ENCODE measurements at places on chromosomes 2 and 18. TPM values are rescaled to one million over a fixed set of nuclear protein-coding genes. Genes with fewer than 3 reads are reported as not detected.

Gene IGFBP2
- total RNA-seq, result 16.3 TPM

Gene CYP27A1
- 56.3 TPM for total RNA-seq

Gene IL36B
- total RNA-seq, result not detected

Gene RTP5
- total RNA-seq, result not detected

Gene MCEE
- total RNA-seq, result 10.0 TPM

Gene RUFY4
- not detected for total RNA-seq

GRCh38 chr2:52117299-52117698 lies 1085.4 kb upstream of the NRXN1 start:
- DNase-seq, result no peak

DNA sequence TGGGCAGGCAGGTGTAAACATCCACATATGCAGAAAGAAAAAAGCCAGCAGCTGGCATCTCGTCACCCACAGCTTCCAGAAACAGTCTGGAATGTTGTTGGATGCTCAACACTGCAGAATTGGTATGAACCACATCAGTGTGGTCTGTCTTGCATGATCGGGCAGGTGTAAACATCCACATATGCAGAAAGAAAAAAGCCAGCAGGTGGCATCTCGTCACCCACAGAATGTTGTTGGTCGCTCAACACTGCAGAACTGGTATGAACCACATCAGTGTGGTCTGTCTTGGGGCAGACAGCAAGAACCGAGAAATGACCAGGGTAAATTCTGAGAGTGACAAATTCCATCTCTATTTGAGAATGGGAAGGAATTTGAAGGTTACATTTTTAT lies 39.6 kb downstream of the DOCK10 start:
- no peak for DNase-seq

DNA sequence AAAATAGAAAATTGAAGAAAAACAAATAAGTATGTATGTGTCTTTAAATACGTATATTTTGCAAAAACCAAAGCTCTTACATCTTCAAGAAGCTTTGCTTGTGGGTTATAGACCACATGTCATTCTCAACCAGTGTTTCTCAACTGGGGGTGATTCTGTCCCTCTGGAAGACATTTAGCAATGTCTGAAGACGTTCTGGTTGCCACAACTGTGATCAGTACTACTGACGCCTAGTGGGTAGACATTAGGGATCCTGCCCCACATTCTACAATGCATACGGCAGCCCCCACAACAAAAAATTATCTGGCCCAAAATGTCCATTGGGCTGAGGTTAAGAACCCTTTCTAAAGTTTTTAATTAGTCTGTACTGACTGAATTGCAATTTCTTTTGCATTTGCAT lies 48.4 kb downstream of the UNC50 start:
- no peak for DNase-seq

GRCh38 chr18:63109802-63110201 lies 209.8 kb downstream of the BCL2 start:
- DNase-seq, result no peak

DNA sequence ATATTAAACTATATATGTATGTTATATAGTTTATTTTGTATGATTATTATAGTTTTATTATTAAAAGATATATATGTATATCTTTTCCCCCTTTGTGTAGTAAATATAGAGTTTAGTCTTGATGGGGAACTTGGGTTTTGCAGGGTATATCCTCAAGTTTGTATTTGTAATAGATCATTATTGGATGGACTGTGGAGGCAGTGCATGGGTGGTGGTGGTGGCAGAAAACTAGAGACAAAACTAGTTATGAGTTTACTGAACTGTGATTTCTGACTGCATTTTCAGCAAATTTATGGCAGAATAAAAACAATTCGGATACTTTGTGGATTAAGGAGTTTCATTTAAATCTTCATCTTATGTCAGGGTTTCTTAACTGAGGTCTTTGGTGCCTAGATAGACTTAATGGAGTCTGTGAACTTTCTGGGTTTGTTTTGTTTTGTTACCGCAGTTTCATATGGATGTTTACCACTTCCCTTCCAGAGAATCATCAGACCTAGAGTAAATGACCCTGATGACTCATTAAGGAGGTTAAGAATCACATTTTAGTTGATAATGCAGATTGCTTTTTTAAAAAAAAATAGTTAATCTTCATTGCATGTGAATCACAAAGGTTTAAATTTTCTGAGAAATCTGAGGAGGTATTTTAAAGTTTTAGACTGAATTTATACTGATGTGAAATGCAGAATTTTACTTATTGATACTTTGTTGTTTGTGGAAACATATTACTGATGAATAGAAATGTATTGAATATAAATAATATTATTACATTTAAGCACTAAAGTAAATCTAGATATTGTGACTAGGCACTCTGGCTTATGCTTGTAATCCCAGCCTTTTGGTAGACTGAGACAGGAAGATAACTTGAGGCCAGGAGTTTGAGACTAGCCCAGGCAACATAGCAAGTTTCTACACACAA lies 14.5 kb downstream of the EPC2 start:
- no peak for DNase-seq

DNA sequence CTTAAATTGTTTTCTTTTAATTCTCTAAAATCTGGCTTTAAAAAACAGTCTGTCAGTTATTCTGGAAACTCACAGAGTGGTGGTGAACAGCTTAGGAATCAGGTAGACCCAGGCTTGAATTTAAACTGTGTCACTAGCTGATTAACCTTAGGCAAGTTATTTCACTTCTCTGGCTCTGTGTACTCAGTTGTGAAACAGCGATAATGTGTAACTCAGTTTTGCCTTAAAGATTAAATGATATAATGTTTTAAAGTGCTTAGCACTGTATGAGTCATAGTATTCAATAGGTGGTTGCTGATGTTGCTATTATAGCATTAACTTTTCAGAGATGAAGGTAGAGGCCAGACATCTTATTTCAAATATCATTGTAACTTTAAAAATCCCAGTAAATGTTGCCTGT lies 40.7 kb downstream of the PKP4 start:
- DNase-seq, result no peak

GRCh38 chr2:28678944-28679343 lies 72.7 kb upstream of the PPP1CB start:
- DNase-seq, result no peak

DNA sequence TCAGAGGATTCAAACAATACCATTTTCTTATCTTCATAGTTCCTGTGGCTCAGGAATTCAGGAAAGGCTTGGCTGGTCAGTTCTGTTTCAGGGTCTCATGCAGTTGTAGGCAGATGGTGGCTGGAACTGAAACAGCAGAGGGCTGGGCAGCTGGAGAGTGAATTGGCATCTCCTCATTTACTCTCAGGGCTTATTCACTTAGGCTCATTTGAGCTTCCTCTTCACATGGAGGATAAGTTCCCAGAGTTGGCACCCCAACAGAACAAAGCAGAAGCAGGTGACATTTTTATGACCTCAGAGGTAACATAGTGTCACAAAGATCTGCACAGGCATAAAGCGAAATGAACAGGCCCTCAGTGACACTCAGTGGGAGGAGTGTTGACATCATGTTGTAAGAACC lies 66.1 kb downstream of the RBBP8 start:
- no peak for DNase-seq

- DNase-seq, result no peak
Observed at GRCh38 chr18:55853268-55853667, 265.3 kb upstream of the TCF4 start.

- DNase-seq, result no peak
Observed at GRCh38 chr2:164644036-164644700, 22.9 kb upstream of the GRB14 start.

GRCh38 chr2:6876309-6876708 lies 1.3 kb upstream of the RSAD2 start:
- DNase-seq, result no peak

- DNase-seq, result no peak
Observed at GRCh38 chr2:158519481-158519880, 62.7 kb downstream of the PKP4 start.

GRCh38 chr18:74381621-74382295 lies 66.1 kb downstream of the C18orf63 start:
- DNase-seq, result no peak

DNA sequence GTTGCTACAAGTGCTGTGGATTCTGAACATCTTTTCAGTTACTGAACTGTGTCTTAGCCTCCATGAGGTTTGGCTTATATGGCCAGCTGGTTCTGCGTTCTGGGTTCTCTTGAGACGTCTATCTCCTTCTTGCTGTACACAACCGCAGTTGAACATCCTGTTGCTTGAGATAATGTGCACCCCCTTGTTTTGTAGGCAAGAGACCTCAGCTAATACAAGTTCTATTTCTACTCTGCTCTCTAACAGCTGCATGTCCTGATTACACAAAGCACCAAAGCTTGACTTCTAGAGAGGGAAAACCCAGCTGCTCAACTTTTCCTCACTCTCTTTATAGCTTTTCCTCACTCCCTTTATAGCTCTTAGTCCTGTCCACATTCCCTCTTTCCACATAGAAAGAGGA lies 176.0 kb downstream of the LTBP1 start:
- no peak for DNase-seq

DNA sequence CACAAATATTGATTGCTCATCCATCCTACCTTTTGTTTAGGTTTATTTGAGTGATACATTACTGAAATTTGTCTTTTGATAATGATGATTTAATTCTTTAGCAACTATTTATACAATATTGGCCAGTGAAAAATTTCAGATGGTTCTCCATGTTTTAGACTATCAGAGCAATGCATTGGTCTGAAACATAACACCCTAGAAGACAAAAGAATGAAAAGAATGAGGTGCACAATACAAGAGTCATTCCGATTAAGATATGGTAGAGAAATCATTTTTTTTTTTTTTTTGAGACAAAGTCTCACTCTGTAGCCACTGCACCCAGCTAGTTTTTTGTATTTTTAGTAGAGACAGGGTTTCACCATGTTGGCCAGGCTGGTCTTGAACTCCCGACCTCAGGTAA lies 197.4 kb upstream of the FAM98A start:
- DNase-seq, result no peak

DNA sequence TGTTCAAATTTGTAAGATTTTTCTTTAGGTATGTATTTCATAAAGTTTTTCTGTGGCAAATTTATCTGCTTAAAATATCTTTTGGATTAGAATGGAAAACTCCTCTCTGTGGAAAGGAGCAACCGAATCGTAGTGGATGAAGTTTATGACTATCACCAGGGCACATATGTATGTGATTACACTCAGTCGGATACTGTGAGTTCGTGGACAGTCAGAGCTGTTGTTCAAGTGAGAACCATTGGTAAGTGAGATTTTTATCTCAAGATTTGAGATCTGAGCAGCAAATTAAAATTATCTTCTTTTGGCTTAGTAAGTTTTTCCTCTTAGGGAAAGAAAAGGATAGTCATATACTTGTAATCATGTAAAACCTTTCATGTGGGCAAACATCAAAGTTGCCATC lies 14.2 kb downstream of the IL18RAP start:
- no peak for DNase-seq

DNA sequence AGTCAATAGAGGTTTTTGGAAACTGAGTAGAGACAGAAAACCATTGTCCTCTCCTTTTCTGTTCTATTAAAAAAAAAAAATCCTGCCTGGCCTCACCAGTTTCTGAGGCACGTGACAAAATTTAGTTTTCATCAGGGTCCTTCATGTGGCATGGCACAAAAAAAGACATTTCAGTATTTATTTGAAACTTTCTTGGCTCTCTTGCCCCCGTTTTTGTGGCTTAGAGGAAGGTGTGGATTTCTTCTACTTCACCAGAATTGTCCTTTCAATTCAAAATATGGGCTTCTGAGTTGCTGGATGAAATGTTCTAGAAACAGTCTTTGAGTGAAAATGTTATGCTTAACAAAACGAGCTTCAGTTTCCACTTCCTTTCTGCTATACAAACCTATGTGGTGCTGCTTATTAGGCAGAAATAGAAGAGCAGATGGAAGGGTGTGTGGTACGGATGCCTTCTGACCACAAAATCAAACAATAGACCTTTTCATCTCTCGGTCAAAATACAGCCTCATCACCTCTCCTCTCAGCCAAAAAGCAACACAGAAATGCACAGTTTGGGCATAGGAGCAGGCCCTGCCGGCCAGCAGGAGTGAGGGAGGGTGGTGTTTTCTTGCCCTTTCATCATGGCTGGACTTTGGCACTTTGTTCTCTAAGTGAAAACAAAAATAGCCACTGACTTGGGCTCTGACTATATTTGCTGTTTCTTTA lies 89.2 kb downstream of the SH3RF3 start:
- no peak for DNase-seq

DNA sequence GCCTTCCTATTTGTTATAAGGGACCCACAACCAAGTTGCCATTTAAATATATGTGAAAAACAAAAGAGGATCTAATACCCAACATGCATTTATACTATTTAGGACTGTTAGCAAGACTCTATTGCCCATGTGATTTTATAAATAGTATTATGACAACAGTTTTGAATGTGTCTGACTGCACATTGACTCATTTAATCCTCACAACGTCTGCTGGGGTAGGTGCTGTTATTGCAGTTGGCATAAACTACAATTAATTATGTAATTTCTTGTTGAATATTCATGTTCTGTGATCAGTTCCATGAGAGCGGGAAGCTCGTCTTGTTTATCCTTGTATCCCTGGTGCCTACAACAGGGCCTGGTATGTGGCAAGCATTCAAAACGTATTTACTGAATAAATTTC lies 53.7 kb downstream of the SH2D6 start:
- no peak for DNase-seq

Measured in gastrocnemius medialis (tissue), 4 donors.